GM23338 (cell line): ENCODE measurements at places on chromosomes 3 and 15. TPM values are rescaled to one million over a fixed set of nuclear protein-coding genes. Genes with fewer than 3 reads are reported as not detected.

The GABRR3 gene
- total RNA-seq: not detected in 2 replicates

The GOLGA6L9 gene
- 12.7 and 13.0 TPM in 2 replicates for total RNA-seq

The CCDC54 gene
- total RNA-seq: not detected in 2 replicates

The SERINC4 gene
- total RNA-seq: not detected in 2 replicates

The BNC1 gene
- 1.1 and 1.6 TPM in 2 replicates for total RNA-seq

The GOLGA8J gene
- total RNA-seq: not detected in 2 replicates

The EPB42 gene
- total RNA-seq: not detected in 2 replicates

The DNAH12 gene
- total RNA-seq: 0.27 TPM in 1 of 2 replicates, not detected in the other

The RTF1 gene
- total RNA-seq: 34.3 and 38.1 TPM in 2 replicates

The TPRG1 gene
- total RNA-seq: 0.35 and 1.7 TPM in 2 replicates

The CSPG5 gene
- total RNA-seq: 3.4 and 4.3 TPM in 2 replicates

The CFAP100 gene
- total RNA-seq: 0.07 TPM in 1 of 2 replicates, not detected in the other

The LIPH gene
- 0.03 and 0.16 TPM in 2 replicates for total RNA-seq

The COL6A5 gene
- total RNA-seq: 0.03 TPM in 1 of 2 replicates, not detected in the other

The DAZL gene
- 5.3 and 5.9 TPM in 2 replicates for total RNA-seq

DNA sequence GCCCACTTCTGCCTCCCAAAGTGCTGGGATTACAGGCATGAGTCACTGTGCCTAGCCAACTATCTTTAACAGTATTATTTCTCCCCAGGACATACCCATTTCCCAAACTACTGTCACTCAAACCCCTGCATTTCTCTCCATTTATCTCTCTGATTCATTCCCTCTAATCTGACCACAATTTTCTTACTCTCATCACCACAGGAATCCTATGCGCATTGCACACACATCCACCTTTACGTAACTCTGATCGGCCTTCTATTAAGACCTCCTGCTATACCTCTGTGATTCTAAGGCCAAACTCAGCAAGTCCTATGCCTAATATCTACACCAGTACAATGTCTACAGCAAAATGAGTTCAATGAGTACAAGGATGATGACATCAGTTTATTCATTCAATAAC, 235.0 kb downstream of the ULK4 start:
- H3K27ac ChIP-seq: no peak overlapping the region
- no peaks in the 10 kb centered on the region for H3K4me1 ChIP-seq
- no peaks in the 10 kb centered on the region for H3K36me3 ChIP-seq
- no peak for DNase-seq
- H3K4me3 ChIP-seq: no peak overlapping the region
- H3K27me3 ChIP-seq: no peaks in the 10 kb centered on the region

DNA sequence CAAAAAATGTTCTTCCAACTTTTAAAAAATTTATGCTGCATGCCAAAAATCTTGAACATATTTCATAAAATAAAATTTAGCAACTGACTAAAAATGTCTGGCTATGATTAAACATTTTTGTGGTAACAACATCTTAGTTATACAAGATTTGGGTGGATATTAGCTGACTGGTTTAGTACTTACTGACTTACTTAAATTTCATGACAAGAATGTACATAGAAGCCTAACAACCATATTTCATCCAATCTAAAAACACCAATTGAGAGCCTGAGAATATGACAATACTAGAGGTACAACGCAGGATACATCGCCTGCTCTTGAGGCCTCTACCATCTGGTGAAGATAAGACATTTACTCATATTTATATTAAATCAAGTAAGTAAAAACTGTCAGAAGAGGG, 34.6 kb downstream of the GNB4 start:
- H3K4me1 ChIP-seq: no peaks in the 10 kb centered on the region
- no peaks in the 10 kb centered on the region for H3K27me3 ChIP-seq
- no peak for DNase-seq
- no peak overlapping the region for H3K4me3 ChIP-seq
- no peak overlapping the region for H3K27ac ChIP-seq

- no peaks in the 10 kb centered on the region for H3K36me3 ChIP-seq
- no peak overlapping the region for H3K27ac ChIP-seq
- no peak for DNase-seq
- H3K4me1 ChIP-seq: peaks cover 5% of the 10 kb centered on the region
- no peaks in the 10 kb centered on the region for H3K27me3 ChIP-seq
Observed at GRCh38 chr3:46312991-46313390, 40.9 kb upstream of the CCR2 start.

GRCh38 chr3:12252889-12253288, 36.0 kb upstream of the PPARG start:
- no peak overlapping the region for H3K27ac ChIP-seq
- no peaks in the 10 kb centered on the region for H3K27me3 ChIP-seq
- DNase-seq: no peak
- no peaks in the 10 kb centered on the region for H3K4me1 ChIP-seq
- H3K36me3 ChIP-seq: no peaks in the 10 kb centered on the region

GRCh38 chr3:181278468-181279238, 289.1 kb upstream of the DNAJC19 start:
- H3K27me3 ChIP-seq: no peaks in the 10 kb centered on the region
- no peak overlapping the region for H3K27ac ChIP-seq
- no peak overlapping the region for H3K4me3 ChIP-seq

DNA sequence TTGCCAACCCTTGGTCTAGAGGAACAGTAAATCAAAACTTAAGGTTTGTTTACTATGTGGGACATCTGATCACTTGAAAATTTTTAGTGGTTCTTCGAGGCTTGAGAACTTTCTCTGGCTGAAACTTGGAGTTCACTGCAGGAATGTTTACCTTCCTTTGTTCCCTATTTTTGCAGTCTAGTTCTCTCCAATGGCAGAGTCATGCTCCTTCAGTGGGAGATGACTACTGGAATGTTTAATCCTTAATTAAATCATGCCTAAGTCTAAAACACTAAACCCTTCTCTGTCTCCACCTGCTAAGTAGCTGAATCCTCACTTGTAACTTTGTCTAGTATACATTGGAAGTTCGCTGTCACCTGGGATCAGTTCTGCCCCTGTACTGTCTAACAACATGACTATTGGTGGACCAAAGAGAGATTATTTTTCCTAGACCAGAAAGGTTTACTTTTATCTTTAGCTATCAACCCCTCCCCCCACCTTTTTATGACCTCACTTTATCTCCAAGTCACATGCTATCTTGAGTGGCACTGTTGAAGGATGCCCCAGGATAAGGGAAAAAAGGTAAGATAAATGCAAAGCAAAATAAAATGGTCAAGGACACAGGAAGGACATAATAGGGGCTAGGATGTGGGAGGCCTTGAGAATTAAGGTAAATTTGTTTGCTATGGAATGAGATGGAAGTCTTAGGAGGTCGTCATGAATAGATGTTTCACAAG, 1.2 kb upstream of the ZNF609 start:
- no peaks in the 10 kb centered on the region for H3K27me3 ChIP-seq
- peak overlapping the region; percentile 51 for H3K4me3 ChIP-seq
- no peaks in the 10 kb centered on the region for H3K36me3 ChIP-seq
- H3K27ac ChIP-seq: no peak overlapping the region

- H3K36me3 ChIP-seq: no peaks in the 10 kb centered on the region
- no peak overlapping the region for H3K4me3 ChIP-seq
- no peak for DNase-seq
- peaks cover 77% of the 10 kb centered on the region for H3K4me1 ChIP-seq
- H3K27me3 ChIP-seq: no peaks in the 10 kb centered on the region
- no peak overlapping the region for H3K27ac ChIP-seq
Observed at GRCh38 chr3:63857311-63857710, 6.3 kb downstream of the THOC7 start.

DNA sequence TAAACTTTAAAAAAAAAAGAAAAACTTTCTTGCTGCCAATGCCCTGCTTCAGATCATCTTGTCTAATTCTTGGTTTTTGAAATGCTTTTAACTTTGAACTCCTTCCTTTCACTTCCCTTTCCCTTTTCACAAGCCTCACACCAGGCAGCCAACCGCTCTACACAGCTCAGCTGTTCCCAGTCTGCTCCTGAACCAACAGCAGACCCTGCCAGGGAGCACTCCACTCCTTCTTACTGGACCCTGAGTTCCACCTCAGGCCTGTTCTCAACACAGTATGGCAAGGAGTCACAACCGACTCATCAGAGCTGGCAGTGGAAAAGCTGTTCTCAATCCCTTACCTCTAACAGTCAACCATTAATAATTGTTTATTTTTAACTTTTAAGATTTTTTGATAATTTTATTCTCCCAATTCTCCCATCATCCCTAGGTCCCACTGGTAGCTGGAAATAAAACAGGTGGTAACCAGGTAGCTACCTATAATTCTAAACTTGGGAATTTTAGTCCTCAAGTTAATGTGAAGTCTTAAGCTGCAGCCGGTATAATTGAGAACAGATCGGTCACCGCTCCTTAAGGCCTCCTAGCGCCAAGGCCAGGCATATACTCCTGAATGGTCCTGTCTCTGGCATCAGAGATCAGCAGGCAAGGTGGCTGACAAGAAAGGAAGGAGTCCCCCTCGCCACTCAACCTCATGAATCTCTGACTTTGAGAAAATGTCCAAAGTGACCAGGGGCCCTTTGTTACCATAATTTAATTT, 43.9 kb downstream of the BOC start:
- H3K27ac ChIP-seq: no peak overlapping the region
- H3K36me3 ChIP-seq: no peaks in the 10 kb centered on the region
- no peaks in the 10 kb centered on the region for H3K27me3 ChIP-seq
- peak; percentile 51 for DNase-seq
- H3K4me3 ChIP-seq: no peak overlapping the region

GRCh38 chr15:83935774-83936173, 281.9 kb downstream of the ADAMTSL3 start:
- H3K36me3 ChIP-seq: no peaks in the 10 kb centered on the region
- H3K4me1 ChIP-seq: no peaks in the 10 kb centered on the region
- H3K4me3 ChIP-seq: no peak overlapping the region

- H3K36me3 ChIP-seq: no peaks in the 10 kb centered on the region
- H3K4me3 ChIP-seq: no peak overlapping the region
- no peak for DNase-seq
- no peaks in the 10 kb centered on the region for H3K27me3 ChIP-seq
- H3K27ac ChIP-seq: no peak overlapping the region
- H3K4me1 ChIP-seq: no peaks in the 10 kb centered on the region
Observed at GRCh38 chr3:25554376-25554775, 110.3 kb downstream of the TOP2B start.

GRCh38 chr15:44527241-44527640, 9.7 kb upstream of the EIF3J start:
- DNase-seq: no peak
- no peaks in the 10 kb centered on the region for H3K27me3 ChIP-seq
- H3K4me3 ChIP-seq: no peak overlapping the region
- no peaks in the 10 kb centered on the region for H3K4me1 ChIP-seq

DNA sequence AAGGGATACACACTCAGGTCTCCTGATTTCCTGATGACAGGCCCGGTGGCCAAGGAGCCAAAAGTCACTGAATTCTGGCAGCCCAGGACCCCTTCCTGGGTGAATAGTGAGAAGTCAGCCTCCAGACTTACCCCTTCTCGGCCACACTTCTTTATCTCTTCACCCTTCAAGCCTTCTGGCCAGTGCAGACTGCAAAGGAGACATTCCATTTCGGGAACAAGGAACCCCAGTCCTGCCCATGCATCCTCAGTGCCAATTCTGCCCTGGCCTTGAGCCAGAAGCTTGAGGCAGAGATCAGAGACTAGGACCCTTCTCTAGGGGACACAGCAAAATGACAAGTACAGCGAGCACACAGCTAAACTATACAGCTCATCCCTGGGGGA, 28.8 kb downstream of the GRAMD2A start:
- no peak overlapping the region for H3K27ac ChIP-seq
- H3K4me3 ChIP-seq: no peak overlapping the region
- H3K4me1 ChIP-seq: no peaks in the 10 kb centered on the region
- DNase-seq: no peak
- no peaks in the 10 kb centered on the region for H3K27me3 ChIP-seq

- no peak overlapping the region for H3K4me3 ChIP-seq
- no peak overlapping the region for H3K27ac ChIP-seq
- peaks cover 22% of the 10 kb centered on the region for H3K36me3 ChIP-seq
- DNase-seq: no peak
Observed at GRCh38 chr3:138220788-138221187, 33.7 kb downstream of the ARMC8 start.

DNA sequence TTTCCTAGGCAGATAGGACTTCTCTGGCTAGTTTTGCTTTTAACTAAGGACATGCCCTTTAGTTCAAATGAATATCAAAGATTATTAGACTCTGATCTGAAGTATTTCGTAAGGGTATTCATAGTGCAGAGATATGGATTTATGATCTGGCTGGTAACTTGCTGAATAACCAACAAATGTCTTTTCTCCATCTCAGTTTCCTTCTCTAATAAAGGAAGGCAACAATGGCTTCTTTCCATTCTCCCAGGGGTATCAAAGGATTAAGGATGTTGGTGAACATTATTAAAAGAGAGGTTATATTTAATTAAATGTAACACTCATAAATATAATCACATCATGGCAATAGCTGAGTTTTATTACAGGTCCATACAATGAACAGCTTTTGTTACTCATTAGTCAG, 79.2 kb upstream of the STXBP5L start:
- H3K4me3 ChIP-seq: no peak overlapping the region
- H3K27ac ChIP-seq: no peak overlapping the region
- H3K4me1 ChIP-seq: peaks cover 13% of the 10 kb centered on the region
- no peak for DNase-seq

- DNase-seq: no peak
- no peaks in the 10 kb centered on the region for H3K36me3 ChIP-seq
- H3K27me3 ChIP-seq: no peaks in the 10 kb centered on the region
- H3K27ac ChIP-seq: no peak overlapping the region
Observed at GRCh38 chr15:33746203-33746602, 222.1 kb upstream of the CHRM5 start.

DNA sequence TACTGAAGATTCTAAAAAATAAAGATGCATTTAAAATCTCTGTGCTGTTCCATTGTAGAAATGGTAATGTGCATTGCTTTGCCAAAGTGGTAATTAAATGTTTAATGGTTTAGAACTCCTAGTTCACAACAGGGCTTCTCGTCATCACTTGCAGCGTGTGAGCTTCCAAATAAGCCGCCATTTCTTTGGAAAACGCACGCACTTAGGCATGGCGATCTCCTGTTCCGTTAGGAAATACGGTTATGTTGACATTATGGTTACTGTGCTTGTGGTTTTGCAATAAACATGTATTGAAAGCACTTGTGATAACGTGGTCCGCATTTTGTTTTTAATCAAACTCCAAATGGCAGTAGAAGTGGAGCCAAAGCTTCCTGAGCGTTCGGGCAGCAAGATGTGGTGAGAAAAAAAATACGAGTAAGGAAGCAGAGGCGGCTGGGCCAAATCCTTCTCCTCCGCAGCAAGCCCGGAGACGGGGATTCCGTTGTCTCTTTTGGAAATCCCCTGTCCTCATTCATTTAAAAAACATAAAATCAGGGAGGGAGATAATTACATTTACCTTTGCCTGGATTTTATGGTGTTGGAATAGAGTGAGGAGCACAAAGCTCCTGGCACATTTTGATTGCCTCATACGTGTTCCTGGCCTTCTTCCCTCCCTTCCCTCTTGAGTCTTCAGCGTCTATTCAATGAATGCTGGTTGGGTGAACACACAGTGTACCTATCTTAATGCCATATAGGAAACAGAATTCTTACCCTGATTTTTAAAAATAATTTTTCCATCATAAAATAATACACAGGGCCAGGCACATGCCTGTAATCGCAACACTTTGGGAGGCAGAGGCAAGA, 97.5 kb downstream of the SLC49A4 start:
- H3K4me3 ChIP-seq: no peak overlapping the region
- no peak overlapping the region for H3K27ac ChIP-seq
- H3K4me1 ChIP-seq: peaks cover 30% of the 10 kb centered on the region
- no peaks in the 10 kb centered on the region for H3K36me3 ChIP-seq
- no peaks in the 10 kb centered on the region for H3K27me3 ChIP-seq
- DNase-seq: no peak
